ENCODE measurements at places on chromosomes 11 and 22.
A peak's percentile ranks its signal among the peaks of the same experiment; 100 is the strongest.

- DNase-seq = no peak
Measured at GRCh38 chr22:24950272-24950902, 2.1 kb upstream of the KIAA1671 start.

DNA sequence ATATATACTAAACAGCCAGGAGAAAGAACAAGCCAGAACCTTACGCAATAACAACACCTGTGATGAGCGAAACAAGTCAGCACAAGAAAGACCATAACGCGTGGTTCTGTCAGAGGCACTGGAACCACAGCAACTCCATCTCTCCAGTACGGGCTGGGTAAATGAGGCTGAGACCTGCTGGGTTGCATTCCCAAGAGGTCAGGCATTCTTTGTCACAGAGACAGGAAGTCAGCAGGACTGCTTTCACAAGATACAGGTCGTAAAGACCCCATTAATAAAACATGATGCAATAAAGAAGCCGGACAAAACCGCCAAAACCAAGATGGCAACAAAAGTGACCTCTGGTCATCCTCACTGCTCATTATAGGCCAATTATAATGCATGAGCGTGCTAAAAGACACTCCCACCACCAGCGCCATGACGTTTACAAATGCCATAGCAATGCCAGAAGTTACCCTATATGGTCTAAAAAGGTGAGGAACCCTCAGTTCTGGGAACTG, 21.7 kb downstream of the TPST2 start:
- DNase-seq = no peak

GRCh38 chr11:64138398-64138797, 27.5 kb downstream of the MACROD1 start:
- DNase-seq = no peak

DNA sequence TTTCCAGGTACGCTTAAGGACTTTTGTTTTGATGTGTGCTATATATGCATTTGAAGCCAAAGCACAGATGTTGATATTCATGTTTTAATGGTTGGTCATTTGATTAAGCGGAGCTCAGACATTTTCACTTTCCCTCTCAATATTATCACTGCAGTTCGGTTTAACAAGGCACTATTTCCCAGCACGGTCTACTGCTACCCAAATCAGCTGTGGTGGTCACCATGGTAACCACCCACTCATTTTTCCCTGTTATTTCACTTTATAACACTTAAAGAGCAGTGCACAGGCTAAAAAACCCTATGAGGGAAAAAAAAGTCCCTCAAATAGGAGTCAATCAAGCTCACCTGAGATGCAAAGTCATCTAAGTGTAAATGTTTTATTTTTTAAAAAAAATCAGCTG, 439.6 kb upstream of the CCDC90B start:
- peak; percentile 13 for DNase-seq

GRCh38 chr11:999009-999408, 37.5 kb downstream of the MUC6 start:
- no peak for DNase-seq

- DNase-seq = no peak
Measured at GRCh38 chr11:102171101-102171500, 60.9 kb downstream of the YAP1 start.

DNA sequence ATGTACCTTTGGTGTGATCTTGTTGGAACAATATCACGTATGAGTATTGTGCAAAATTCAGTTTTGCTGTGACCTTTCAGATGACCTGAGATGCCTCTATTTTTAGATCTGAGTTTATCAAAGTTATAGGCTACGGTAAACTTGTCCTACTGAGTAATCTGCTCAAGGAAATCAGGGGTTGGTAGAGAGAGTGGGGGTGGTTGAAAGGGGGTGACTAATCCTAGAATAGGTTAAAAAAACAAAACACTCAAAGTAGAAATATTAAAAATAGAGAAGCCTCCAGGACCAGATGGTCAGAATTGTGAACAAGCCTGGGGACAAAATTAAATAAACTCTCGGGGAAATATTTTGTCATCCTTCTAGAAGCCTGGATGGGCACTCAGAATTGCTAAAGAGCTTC, 59.9 kb upstream of the C11orf87 start:
- DNase-seq = no peak

DNA sequence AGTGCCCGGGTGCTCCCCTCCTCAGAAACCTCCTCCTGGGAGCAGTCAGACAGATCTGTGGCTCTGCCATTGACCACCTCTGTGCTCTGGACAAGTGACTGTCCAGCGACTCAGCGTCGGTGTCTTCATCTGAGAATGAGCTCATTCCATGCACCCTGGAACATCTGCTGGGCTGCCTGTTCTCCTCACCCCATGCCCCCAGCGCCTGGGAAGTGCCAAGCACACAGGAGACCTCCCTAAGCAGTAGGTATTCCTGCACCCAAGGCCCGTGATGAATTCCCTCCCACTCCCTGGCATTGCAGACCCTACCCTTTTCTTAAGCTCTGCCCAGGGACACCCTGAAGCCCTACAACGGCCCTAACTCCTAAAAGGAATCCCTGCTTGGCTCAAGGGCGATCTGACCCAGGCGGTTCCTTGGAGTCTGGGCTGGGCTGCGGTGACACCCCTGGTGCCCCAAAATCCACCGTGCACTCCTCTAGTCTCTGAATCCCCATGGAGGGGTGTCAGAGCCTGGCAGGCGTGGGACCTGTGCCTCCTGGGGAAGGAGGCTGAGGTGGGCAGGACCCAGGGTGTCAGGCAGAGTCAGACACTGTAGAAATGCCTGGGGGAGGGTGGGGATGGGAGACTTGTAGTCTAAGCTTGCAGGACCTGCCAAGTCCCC, 92.0 kb downstream of the CEP164 start:
- no peak for DNase-seq

- no peak for DNase-seq
Measured at GRCh38 chr11:76231121-76231738, 24.9 kb upstream of the WNT11 start.

GRCh38 chr11:118988280-118988679, 9.7 kb upstream of the CENATAC start:
- no peak for DNase-seq

- DNase-seq = no peak
Measured at GRCh38 chr11:62850911-62851806, 11.8 kb upstream of the WDR74 start.

GRCh38 chr11:94106716-94107115, 21.9 kb upstream of the PANX1 start:
- no peak for DNase-seq

- DNase-seq = no peak
Measured at GRCh38 chr11:17694494-17695110, 24.8 kb upstream of the MYOD1 start.

DNA sequence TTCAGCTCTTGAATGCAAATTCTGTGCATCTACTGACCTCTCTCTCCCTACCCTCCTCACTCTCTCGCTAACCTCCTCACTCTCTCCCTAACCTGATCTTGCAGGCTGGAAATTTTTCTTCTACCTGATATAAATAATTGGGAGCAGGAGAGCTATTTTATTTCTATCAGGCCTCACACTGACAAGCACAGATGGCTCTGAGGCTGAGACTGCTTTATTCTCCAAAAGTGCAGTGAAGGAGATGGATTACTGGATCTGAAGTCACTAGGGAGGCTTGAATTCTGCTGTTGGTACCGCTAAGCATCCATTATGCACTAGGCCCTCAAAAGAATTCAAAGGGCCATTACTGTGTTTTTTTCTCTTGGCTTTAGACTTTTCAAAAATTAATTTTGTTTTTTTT, 19.4 kb upstream of the LDHA start:
- DNase-seq = no peak

DNA sequence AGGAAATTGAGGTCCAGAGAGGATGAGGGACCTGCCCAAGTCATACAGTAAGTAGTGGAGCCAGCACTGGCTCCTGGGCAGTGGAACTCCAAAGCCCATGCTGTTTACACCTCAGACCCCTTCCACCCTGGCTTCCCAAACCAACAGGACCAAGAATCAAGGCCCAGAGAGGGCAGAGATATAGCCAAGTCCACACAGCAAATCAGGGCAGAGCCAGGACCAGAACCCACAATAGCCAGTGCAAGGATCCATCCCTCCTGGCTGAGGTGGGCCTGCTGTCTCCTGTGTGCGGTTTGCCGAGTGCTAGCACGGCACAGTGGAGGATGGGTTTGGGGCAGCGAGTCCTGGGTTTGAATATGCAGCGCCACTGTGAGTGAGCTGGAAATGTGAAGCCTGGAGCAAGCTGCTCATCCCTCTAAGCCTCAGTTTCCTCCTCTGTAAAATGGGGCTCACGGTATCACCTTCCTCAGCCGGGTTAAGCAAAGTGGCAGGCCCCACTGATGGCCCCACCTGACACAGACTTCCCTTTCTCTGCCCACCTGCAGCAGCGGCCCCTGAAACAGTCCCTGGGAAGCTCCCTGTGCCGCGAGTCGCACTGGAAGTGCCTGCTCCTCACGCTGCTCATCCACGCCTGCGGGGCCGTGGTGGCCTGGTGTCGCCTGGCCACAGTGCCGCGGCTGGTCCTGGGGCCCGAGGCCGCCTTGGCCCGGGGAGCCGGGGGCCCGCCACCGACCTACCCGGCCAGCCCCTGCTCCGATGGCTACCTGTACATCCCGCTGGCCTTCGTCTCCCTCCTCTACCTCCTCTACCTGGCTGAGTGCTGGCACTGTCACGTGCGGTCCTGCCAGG, 2.3 kb downstream of the TMEM151A start:
- peak; percentile 19 for DNase-seq

DNA sequence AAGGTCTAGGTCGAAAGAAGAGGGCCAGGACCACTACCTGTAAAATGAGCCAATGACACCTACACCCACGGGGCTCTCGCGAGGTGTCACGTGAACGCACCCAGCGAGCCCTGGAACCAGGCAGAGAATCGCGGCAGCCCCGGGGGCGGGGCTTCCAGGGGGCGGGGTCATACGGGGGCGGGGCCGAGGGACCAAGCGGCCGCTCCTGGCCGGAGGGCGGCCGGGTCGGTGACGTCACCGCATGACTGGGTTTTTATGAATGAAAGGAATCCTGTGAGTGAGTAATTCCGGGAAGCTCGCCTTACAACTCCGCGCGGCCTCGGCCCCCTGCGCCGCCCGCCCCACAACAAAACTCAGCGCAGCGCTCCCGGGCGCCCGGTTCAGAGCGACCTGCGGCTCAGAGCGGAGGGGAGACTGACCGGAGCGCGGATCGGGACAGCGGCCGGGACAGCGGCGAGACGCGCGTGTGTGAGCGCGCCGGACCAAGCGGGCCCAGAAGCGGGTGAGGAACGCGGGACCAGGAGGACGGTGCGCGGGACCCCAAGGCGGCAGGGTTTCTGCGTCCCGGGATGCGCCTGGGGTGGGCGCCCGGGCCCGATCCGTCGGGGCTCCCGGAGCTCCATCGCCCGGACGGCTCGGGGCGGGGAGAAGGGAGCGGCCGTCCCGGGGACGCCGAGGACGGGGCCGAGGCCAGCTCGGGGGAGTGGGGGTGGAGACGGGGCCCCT, at the start of gene MAFF:
MAFF (plus strand) TSS at position 284 of the 726 bp plus-strand sequence. CDS start 11,860 bp downstream, outside the sequence.
- peak; percentile 97 for DNase-seq

DNA sequence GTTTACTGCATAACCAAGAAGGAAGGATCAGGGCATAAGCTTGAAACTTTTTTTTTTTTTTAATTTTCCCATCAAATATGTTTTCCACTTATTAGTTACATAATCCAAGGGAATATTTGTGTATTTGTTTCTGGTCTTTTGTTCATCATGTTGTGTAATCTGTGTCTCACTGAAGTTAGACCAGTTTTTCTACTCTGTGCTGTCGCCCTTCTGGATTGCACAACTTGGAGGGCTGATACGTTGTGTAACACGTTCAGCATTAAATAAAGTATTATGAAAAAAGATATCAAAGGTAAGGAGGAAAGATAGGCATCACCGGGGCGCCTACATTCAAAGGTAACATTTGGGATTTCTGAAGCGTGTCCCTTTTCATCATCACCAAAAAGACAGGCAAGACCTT, 3.3 kb upstream of the E2F8 start:
- DNase-seq = no peak

DNA sequence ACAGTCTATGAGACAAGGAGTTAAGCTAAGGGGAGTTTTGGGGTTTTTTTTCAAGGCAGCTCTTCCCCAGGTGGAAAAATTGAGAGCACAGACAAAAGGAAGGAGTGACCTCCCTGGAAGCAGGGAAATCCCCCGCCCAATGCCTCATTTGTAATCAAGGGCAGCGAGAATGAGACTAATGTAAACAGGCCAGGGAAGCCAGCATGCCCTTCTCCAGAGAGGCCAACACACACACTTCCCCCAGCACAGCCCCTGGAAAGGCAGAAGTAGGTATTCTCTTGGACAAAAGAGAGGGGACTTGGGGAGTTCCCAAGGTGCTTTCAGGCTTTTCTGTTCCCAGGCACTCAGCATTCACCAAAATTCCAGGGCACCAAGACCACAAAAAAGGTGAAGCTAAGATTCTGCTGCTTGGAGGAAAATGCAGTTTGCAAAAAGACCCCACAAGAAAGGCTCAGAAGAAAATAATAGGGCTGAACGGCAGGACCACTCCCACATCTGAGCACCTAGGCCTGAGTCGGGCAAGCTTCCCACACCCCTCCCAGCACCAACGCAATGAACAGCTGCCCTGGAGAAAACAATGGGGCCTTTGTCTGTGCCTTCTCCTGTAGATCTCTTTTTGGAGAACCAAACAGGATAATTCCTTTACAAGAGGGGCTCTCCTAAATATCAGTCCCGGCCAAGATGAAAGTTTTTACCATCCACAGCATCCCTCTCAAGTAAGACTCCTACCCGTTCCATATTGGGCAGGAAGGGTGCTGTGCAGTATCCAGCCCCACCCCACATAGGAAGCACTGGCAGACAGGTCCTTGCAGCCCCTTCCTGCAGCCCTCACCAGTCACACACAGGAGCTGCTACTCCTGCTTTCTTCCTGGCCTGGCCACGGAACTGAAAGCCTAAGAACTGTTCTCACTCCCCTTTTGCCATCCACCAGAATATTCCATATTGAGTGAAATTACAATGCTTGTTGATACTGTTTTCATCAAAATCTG, 70.7 kb upstream of the AKIP1 start:
- no peak for DNase-seq

GRCh38 chr11:111637885-111638284, 35.6 kb downstream of the SIK2 start:
- peak; percentile 16 for DNase-seq

DNA sequence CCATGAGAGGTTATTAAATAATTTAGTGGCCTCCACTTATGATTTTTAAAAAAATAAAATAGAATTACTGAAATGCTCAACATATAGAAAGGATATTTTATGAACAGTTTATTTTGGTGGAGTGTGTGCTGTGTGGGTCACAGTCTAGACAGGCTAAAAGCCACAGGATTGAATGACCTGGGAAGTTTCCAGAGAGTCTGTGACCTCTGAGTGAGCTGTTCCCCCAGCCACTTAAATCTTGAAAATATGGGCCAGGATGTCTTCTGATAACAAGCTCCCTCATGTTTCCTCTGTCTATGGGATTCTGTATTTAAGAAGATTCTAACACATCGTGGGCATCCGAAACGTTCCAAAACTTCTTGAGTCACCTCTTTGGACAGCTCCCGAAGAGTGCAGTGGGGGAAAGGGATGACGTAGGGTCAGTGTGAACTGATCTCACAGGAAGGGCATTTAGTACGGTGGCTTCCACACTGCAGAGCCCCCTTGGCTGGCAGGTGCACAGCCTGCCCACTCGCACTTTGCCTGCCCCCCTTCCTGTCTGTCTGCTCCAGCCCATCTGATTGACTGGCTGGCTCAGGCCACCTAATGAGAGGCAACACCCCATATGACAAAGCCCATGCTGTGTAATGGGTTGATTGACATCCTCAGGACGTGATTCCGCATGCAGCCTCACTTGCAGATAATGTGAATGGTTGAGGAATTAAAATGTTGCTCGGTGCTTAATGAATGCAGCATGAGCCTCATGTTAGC, 97.4 kb downstream of the NTM start:
- no peak for DNase-seq
